Fibroblast of the aortic adventitia (primary cell): ENCODE measurements at places on chromosomes 3 and 15. TPM values are rescaled to one million over a fixed set of nuclear protein-coding genes. Genes with fewer than 3 reads are reported as not detected.

Gene EAF2
- total RNA-seq = 2.1 and 2.3 TPM in 2 replicates

Gene MYEF2
- 5.1 and 6.5 TPM in 2 replicates for total RNA-seq

Gene MYO5C
- 0.36 TPM in 1 of 2 replicates, not detected in the other for total RNA-seq

Gene RAF1
- total RNA-seq = 37.5 and 78.0 TPM in 2 replicates

Gene VGLL3
- 38.8 and 47.4 TPM in 2 replicates for total RNA-seq

Gene MEX3B
- total RNA-seq = 2.1 and 3.5 TPM in 2 replicates

Gene SLC9A9
- 23.8 and 32.8 TPM in 2 replicates for total RNA-seq

Gene TERC
- total RNA-seq = 124 and 230 TPM in 2 replicates

Gene KBTBD13
- not detected in 2 replicates for total RNA-seq

Gene CSTA
- total RNA-seq = 2.5 and 15.2 TPM in 2 replicates

Gene C3orf52
- 4.4 and 10.7 TPM in 2 replicates for total RNA-seq

Gene LMCD1
- total RNA-seq = 22.4 and 30.3 TPM in 2 replicates
